B cell (primary cell): ENCODE measurements at places on chromosomes 1 and 21. TPM values are rescaled to one million over a fixed set of nuclear protein-coding genes. Genes with fewer than 3 reads are reported as not detected.
A peak's percentile ranks its signal among the peaks of the same experiment; 100 is the strongest.

F13B gene
- total RNA-seq: not detected in 2 replicates

RAB7B gene
- total RNA-seq: not detected in 2 replicates

HSD3B1 gene
- total RNA-seq: not detected in 2 replicates

EPHA8 gene
- total RNA-seq: not detected in 2 replicates

CFAP74 gene
- total RNA-seq: not detected in 2 replicates

GBP4 gene
- total RNA-seq: 35.3 and 43.9 TPM in 2 replicates

POFUT2 gene
- total RNA-seq: 38.3 and 44.5 TPM in 2 replicates

RNPEP gene
- total RNA-seq: 42.9 and 43.1 TPM in 2 replicates

TTC22 gene
- total RNA-seq: 10.4 and 10.9 TPM in 2 replicates

GRCh38 chr1:13732971-13733667 lies 33.1 kb downstream of the PRDM2 start:
- peak; percentile 59 for DNase-seq
- peak overlapping the region; percentile 91 for H3K27ac ChIP-seq
- peaks cover 62% of the 10 kb centered on the region for H3K4me1 ChIP-seq
- H3K27me3 ChIP-seq: no peaks in the 10 kb centered on the region
- H3K4me3 ChIP-seq: no peak overlapping the region

- H3K27me3 ChIP-seq: no peaks in the 10 kb centered on the region
- no peaks in the 10 kb centered on the region for H3K36me3 ChIP-seq
- no peak overlapping the region for H3K27ac ChIP-seq
- no peak overlapping the region for H3K4me3 ChIP-seq
- DNase-seq: no peak
- H3K4me1 ChIP-seq: no peaks in the 10 kb centered on the region
These were observed 157.3 kb downstream of the NTMT2 start for GRCh38 chr1:170303034-170303433.

GRCh38 chr1:237124856-237125462 lies 83.0 kb downstream of the RYR2 start:
- no peaks in the 10 kb centered on the region for H3K27me3 ChIP-seq
- H3K27ac ChIP-seq: no peak overlapping the region
- no peaks in the 10 kb centered on the region for H3K4me1 ChIP-seq
- H3K4me3 ChIP-seq: no peak overlapping the region

GRCh38 chr1:4463631-4464030 lies 190.8 kb upstream of the AJAP1 start:
- no peak overlapping the region for H3K27ac ChIP-seq
- no peak overlapping the region for H3K4me3 ChIP-seq
- H3K36me3 ChIP-seq: no peaks in the 10 kb centered on the region

- DNase-seq: no peak
- no peak overlapping the region for H3K27ac ChIP-seq
- H3K27me3 ChIP-seq: no peaks in the 10 kb centered on the region
- H3K36me3 ChIP-seq: no peaks in the 10 kb centered on the region
These were observed 136.4 kb upstream of the KCNE2 start for GRCh38 chr21:34227386-34227852.

GRCh38 chr1:212539737-212540430 lies 68.7 kb upstream of the ATF3 start:
- DNase-seq: no peak
- no peaks in the 10 kb centered on the region for H3K36me3 ChIP-seq
- H3K4me3 ChIP-seq: no peak overlapping the region
- H3K4me1 ChIP-seq: peaks cover 9% of the 10 kb centered on the region

DNA sequence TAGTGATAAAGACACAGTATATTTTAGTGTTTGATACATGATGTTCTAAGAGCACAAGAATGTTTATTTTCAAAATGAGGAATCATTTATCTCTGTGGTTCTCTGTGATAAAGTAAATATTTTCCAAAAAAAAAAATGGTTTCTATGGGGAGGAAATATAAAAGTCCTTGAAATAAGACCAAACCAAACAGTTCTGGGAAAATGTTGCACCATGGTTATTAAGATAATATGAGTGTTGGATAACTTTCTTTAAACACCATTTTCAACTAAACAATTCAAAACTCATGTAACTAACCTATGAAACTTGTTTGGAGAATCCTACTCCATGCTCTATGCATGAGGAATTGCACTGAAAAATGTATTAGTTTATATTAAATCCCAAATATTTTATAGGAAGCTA lies 184.6 kb downstream of the KCNT2 start:
- H3K36me3 ChIP-seq: no peaks in the 10 kb centered on the region
- no peaks in the 10 kb centered on the region for H3K4me1 ChIP-seq
- H3K27me3 ChIP-seq: no peaks in the 10 kb centered on the region
- no peak for DNase-seq
- no peak overlapping the region for H3K27ac ChIP-seq

DNA sequence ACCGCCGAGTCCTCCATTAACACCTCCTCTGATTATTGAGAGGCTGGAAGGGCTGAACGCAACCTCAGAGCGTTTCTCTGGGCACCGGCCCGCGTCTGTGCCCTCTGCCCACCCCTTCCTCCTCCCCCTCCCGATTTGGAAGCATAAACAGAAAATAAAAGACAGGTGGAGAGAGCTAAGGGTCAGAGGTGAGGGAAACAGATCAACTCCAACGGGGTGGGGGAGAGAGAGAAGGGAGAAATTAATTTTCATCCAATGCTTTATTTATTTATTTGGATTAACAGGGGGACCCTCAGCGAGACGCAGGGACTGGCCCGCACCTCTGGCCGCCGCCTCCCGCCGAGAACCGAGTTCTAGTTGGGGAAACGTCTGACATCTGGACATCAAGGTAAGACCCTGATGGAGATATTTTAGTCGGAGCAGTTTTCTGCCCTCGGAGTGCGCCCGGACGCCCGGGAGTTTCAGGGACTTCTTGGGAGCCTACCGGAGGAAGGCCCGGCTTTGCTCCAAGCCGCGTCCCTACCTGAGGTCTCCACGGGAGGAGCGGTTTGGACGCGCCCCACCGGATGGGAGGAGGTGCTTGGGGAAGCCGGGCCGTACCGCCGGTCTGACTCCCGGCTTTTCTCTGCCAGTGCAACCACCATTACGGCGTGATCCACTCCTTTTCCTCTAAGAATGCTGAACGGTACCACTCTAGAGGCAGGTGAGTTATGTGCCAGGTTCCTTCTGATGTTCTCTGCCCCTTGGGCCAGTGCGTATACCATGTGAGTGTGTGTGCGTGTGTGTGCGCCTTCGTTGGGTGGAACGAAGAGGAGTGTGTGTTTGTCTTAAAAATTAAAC lies 5.1 kb upstream of the LHX9 start:
- peak; percentile 55 for DNase-seq
- H3K4me3 ChIP-seq: peak overlapping the region; percentile 9
- no peak overlapping the region for H3K27ac ChIP-seq
- H3K4me1 ChIP-seq: peaks cover 82% of the 10 kb centered on the region
- H3K36me3 ChIP-seq: no peaks in the 10 kb centered on the region

- no peak overlapping the region for H3K4me3 ChIP-seq
- H3K27me3 ChIP-seq: no peaks in the 10 kb centered on the region
- H3K36me3 ChIP-seq: no peaks in the 10 kb centered on the region
These were observed 24.7 kb upstream of the HMGN1 start for GRCh38 chr21:39373634-39374033.
